Omental fat pad (tissue), 4 donors: ENCODE measurements at places on chromosomes 6 and 20.

DNA sequence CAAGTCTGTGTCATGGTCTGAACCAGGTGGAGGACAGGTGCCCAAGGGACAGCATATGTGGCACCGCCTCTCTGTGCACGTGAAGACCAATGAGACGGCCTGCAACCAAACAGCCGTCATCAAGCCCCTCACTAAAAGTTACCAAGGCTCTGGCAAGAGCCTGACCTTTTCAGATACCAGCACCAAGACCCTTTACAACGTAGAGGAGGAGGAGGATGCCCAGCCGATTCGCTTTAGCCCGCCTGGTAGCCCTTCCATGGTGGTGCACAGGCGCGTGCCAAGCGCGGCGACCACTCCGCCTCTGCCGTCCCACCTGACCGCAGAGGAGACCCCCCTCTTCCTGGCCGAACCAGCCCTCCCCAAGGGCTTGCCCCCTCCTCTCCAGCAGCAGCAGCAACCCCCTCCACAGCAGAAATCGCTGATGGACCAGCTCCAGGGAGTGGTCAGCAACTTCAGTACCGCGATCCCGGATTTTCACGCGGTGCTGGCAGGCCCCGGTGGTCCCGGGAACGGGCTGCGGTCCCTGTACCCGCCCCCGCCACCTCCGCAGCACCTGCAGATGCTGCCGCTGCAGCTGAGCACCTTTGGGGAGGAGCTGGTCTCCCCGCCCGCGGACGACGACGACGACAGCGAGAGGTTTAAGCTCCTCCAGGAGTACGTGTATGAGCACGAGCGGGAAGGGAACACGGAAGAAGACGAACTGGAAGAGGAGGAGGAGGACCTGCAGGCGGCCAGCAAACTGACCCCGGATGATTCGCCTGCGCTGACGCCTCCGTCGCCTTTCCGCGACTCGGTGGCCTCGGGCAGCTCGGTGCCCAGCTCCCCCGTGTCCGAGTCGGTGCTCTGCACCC, 109.5 kb upstream of the RAB32 start:
- no peak for DNase-seq

DNA sequence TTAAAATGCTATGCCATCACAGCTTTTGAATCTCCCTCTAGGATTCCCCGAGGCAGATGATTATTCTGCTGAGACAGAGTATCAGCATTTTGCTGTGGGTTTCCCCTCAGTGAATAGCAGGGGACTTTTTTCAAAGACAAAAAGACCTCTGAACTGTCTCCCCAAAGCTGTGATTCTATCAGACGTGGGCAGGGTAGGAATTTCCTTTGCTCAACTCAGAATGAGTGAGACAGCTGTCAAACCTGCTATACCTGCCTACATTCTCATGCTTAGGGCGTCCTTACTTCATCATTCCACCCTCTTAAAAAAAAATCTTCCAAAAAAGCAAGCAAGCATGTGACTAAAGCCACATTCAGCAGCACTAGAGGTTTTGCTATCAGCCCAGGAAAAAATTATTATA, 147.6 kb upstream of the FAM83B start:
- no peak for DNase-seq

- DNase-seq = no peak
These were observed 106.3 kb downstream of the GRM1 start for GRCh38 chr6:146135167-146135566.

DNA sequence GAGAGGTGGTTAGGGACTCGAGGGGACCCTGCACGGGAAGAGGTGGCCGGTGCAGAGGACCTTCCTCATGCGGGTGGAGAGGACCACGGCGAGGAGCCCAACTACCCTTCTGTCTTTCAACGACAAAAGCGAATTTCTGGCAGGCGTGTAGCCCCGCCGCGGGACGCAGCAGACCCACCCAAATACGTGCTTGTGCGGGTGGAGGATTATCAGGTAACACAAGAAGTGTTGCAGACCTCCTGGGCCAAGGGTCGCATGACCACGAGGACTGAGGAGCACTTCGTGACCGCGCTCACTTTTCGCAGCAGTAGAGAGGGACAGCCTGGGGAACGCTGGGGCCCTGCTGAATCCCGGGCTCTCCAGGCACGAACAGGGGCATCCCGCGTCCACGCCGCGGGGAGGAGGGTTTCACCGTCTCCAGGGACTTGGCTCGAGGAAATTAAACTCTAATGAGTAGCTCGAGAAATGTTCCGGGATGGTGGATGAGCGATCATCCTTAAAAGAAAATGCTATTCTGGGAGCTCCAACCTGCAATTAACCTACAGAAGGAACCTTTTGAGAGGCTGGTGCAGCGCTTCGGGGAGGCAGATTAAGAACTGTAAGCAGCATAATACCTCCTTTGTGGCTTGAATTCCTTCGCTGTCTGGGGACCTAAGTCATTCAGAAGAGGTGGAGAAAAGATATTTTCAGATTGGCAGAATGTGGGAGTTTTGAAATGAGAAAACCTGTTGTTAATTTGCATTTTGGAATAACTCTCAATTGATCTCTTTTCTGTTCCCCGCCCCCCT, 804 bp downstream of the C6orf141 start:
- no peak for DNase-seq
